ENCODE measurements at places on chromosomes 5 and 9.

DNA sequence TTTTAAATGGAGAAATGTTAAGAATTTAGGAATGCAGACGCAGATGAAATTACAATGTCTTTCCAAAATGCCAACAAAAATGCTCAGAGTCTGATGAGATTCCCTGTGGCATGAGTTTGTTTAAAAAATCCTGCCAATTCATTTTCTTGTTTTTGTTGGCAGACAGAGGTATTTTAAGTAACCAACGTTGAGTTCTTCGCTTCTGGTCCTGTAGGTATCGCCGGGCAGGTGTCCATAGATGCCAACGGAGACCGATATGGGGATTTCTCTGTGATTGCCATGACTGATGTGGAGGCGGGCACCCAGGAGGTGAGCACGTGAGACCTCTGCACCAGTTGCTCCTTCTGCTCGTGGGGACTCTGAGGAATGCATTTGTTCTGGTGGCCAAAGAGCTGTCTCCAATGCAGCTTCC is 69.4 kb downstream of the NPR3 start:
- no peak for DNase-seq

- no peak for DNase-seq
Observed at GRCh38 chr5:142831009-142831383, 60.8 kb downstream of the ARHGAP26 start.

DNA sequence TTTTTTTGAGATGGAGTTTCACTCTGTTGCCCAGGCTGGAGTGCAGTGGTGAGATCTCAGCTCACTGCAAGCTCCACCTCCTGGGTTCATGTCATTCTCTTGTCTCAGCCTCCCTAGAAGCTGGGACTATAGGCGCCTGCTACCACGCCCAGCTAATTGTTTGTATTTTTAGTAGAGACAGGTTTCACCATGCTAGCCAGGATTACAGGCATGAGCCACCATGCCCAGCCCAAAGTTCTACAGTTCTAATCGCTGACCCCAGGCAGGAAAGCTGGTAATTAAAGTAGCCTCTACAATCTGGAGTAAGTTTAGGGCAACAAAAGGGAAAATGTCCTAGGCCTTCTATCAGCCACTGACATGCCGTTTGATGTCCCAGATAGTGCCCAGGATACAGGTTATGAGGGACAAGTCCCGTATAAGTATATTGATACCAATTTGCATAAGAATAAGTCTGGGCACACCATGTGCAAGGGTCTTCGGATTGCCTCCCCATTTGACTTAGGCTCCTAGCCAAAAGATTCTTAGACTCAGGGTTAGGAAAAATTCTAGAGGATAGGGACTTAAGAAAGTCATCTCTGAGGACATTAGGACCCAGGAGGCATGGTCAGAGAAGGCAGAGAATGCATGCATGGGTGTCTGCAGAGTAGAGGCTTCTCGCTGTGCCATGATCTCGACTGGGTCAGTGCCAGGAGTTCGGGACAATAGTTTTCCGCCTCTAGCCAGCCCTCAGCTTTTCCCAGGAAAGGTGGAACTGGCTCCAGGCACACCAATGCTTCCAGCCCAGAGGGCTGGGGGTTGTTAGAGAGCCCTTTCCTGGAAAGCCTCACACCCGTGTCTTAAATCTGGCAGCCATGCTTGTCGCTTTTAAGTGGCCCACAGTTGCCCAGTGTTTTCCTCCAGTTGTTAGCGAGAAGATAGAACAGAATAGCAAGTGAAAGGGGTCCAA is 1111.1 kb downstream of the TAF11L14 start:
- DNase-seq = no peak

- no peak for DNase-seq
Observed at GRCh38 chr9:115191667-115192066, 73.7 kb upstream of the TNC start.

GRCh38 chr5:139839232-139839815 is 43.7 kb downstream of the PSD2 start:
- no peak for DNase-seq

All from HuH-7 (cell line).